ENCODE measurements at places on chromosomes 13 and 19.

GRCh38 chr19:40269216-40269940 is 15.8 kb downstream of the AKT2 start:
- DNase-seq, result no peak

DNA sequence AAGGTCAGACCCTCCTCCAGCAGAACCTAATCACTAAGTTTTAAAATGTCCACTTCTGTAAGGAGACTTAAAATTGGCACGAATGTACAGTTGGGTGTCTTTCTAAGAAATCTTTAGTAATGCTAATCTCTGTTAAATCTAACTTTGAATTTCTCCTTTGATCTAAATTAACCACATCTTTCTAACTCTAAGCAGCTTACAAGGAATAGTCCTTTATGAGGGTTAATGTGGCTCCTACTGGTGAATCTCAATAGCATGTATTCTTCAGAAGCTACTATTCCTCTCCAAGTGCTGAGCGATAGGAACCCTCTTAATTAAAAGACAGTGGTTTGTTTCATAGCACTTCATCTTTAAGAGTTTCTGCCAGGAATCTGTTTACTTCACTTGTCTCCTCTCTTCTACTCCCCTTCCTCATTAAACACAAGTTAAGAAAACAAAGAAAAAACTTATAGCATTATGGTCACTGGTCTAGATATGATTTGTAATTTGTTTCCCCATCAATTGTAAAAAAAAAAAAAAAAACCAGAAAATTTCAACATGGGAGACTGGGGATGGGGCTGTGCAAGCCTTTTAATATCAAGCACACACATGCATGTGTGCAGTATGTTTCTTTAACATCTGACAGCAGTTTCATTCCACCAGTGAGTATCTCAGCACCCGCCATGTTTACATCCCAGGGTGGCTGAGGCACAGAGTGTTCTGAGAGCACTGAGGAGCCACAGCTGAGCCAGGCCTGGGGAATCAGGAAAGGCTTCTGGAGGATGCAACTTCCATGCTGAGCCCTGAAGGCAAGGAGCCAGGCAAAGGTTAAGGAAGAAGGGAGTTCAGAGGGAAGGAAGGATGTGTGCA is 57.7 kb downstream of the ATP7B start:
- no peak for DNase-seq

- DNase-seq, result no peak
Measured at GRCh38 chr13:21501686-21502085, 42.6 kb upstream of the ZDHHC20 start.

DNA sequence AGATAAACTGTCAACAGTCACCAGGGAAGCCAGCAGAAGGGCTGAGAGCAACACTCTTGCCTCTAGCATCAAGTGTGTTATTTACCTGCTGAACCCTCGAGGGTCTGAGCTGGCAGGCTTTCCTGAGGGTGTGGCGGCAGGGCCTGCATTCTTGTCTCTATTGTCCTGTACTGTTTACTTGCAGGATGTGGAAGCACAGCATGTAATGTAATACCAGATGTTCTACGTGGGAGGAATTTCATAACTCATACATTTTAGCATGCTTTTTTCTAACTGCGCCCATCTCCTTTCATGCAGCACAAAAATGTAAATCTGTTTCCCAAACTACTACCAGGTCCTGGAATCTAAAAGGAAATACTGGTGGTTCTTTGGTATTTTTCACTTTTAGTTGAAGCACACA is 153.1 kb downstream of the RGCC start:
- DNase-seq, result no peak

GRCh38 chr13:80972857-80973478 is 632.0 kb upstream of the SPRY2 start:
- DNase-seq, result no peak

DNA sequence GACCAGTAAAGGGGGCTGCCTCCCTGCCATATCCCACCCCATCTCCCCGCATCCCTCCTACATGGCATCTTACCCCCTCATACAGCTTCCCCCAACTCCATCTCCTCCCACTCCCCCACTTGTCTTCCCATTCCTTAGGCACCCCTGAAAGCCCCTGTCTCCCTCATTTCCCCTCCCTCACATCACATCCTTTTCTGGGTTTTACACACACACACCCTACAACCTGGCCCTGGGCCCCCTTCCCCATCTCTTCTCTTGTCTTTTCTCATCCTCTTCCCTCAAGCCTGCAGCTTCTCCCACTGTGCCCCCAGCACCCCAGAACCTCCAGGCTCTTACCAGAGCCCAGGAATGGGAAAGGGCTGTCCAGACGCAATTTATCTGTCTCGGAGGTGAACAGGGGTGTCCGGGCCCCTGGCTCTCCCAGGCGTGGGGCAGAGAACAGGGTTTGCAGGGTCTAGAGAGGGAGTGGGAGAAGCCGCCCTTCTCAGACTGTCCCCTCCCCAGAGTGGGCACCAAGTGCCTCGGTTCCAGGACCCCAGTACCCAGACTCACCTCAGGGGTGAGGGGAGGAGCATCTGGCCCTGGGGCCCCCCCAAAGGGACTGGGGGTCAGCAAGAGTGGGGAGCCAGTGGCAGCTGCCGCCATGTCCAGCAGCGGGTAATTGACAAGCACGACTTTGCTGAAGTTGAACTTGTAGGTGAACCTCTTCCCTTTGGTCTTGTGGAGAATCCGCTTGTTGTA is 19.4 kb downstream of the ERFL start:
- no peak for DNase-seq

DNA sequence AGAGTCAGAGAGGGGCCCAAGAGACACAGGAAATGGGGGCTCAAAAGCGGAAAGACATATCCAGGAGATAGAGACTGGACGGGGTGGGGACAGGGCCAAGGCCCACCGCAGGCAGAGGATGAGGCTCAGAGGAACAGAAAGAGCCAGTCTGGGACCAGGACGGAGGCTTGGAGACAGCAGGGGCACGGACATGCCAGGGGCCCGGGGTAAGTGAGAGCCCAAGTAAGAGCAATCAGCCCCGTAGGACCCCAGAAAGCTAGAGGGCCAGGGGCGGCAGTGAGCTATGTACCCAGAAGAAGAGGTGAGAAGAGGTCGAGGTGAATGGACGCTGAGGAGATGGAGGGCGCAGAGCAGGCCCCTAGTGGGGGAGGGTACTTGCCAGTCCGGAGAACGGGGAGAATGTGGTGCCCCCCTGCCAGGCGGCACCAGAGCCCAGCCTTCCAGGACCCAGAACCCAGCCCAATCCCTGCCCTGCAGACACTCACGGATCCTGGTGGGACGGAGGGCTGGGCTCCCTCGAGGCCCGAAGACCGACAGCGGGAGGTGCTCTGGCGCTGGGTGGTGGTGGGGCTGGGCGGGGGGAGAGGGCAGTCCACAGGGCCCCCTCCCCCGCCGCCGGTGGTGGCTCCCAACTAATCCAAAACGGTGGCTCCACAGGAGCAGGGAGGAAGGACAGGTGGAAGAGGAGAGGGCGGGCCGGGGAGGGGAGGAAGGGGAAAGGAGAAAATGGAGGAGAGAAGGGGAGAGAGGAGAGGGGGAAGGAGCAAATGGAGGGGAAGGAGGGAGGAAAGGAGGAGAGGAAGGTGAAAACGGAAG is 1.0 kb downstream of the GRIK5 start:
- DNase-seq, result no peak

All from GM13977 (cell line).